NCI-H2081 treated with DMSO at 0.1 percent for 48 hours (cell line): ENCODE measurements at places on chromosomes 3 and 15.

- DNase-seq, result no peak
Measured at GRCh38 chr15:70488002-70488605, 275.3 kb downstream of the UACA start.

DNA sequence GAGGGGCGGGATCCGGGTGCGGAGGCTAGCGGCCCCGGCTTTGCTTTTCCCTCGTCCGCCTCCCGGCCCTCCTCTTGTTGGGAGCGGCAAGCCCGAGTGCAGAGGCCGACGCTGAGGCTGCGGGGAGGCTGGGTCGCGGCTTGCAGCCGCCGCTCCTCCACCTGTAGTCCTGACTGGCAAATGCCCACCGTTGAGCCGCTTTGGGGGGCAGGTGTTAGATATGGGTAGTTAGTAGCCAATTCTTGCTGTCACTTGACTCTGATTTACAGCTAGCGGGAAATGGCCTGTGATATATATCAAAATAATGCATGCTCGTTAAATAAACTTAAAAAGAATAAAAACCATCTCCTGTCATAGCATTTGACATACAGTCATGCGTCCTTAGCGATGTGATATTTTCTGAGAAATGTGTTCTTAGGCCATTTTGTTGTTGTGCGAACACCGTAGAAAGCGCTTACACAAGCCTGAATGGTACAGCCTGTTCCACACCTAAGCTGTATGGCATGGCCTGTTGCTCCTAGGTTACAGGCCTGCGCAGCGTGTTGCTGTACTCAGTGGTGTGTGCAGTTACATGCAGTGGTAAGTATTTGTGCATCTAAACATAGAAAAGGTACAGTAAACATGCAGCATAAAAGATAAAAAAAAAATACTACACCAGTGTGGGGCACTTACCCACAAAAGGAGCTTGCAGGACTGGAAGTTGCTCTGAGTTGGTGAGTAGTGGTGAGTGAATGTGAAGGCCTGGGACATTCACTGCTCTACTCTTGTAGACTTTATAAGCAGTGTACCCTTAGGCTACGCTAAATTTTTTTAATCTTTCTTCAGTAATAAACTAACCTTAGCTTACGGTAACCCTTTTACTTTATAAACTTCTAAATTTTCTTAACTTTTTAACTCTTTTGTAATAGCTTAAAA, 873 bp downstream of the CAPN7 start:
- DNase-seq, result no peak

DNA sequence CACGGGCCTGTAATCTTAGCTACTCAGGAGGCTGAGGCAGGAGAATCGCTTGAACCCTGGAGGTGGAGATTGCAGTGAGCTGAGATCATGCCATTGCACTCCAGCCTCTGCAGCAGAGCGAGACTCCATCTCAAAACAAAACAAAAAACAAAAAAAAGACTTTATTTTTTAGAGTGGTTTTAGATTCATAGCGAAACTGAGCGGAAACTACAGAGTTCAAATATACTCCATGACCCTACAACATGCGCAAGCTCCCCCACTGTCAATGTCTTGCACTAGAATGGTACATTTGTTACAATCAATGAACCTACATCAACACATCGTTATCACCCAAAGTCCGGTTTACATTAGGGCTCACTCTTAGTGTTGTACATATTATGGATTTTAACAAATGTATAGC, 2.2 kb upstream of the CRTAP start:
- DNase-seq, result no peak

DNA sequence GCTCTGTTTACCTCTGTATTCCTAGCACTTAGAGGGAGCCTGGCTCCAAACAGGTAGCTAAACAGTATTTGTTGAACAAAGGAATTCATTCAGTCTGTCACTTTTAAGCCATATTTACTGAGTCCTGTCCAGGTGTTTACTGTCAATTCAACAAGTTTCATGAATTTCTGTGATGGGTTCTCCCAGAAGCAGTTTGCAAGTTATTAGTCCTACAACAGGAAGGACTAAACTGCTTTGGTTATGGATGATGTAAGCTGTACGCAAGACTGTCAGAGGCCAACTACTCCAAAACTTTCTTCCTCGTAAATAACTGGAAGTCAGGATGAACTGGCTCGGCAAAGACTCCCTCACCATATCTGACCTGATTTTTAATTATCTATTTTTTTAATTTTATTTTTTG, 25.1 kb downstream of the STIMATE start:
- DNase-seq, result no peak

DNA sequence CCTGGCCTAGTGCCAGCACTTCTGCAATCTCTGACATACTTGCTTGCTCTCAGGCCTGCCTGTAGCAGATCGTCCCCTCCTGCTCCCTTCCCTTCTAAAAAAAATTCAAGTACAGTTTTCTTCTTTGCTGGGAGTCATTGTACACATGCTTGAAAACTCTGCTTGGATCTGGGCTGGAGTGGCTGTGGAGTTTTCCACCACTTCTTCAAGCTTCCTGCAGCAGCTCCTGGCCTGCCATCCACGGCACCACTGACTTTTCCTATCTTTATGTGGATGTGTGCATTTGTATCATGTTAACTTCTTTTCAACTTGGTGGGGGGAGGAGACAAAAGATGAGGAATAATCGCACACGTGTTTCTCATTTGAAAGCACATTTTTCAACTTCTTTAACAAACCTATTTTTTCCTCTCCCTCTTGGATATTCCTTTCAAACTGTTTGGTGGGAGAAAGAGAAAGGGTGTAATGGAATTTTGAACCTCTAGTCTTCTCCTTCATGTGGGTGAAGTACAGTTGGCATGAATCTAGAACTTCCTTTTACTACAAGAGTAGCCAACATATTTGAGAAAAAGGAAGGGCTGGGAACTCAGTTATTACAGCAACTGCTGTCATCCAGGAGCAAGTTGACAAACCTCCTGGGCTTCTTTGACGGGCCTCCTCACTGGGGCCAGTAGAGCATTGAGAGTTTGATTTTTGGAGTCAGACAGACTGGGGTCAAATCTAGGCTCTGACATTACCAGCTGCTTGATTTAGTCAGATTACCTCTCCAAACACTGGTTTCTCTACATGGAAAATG, 61.2 kb upstream of the LRTM1 start:
- no peak for DNase-seq
